ENCODE measurements at places on chromosomes 5 and 9.

DNA sequence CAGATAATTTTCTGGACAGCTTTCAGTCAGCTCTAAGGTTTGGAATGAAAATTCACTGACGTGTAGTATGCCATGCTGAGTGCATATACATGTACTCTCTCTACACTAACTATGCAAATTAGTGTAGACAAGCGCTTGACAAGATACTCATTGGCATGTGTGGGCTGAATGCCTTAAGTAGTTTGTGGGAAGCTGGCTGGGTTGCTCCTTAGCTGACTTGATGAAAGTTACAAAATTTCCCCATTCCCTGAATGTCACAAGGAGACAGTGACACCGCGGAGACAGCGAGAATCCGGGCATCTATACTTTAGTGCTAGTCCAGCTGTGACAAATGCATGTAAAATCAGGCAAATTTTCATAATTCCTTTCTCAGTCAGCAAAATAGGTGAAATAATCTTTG, 51.6 kb upstream of the C5orf46 start:
- DNase-seq: no peak

DNA sequence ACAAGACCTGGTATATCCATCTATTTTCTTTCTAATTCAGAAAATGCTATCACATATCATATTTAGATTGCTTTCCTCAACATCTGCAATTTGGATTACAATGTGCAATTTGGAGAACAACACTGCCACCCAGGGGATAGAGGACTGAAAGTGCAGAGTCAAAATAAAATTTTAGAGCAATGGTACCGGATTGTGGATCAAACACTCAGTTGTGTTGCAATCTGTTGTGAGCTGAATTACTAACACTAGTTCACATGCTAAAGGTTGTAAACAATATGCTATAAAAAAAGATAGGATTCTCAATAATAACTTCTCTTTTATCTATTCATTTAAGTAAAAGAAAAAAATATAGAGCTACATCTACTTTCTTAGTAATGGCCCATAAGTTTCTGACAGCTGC, 11.9 kb upstream of the SRFBP1 start:
- no peak for DNase-seq

GRCh38 chr9:19650312-19650711, 138.5 kb downstream of the SLC24A2 start:
- DNase-seq: no peak

DNA sequence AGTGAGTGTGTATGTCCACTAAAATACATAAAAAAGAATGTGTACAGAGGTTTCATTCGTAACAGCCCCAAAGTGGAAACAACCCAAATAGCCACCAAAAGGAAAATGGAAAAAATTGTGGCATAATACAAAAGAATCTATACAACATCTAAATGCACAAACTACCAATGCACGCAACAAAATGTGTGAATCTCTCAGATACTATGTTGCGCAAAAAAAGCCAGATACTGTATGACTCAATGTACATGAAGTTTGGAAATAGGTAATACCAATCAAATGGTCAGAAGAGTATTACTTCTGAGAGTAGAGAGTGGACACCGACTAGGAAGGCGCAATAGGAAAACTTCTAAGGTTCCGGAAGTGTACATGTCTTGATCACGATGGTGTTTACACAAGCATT, 2.4 kb downstream of the XPA start:
- no peak for DNase-seq

DNA sequence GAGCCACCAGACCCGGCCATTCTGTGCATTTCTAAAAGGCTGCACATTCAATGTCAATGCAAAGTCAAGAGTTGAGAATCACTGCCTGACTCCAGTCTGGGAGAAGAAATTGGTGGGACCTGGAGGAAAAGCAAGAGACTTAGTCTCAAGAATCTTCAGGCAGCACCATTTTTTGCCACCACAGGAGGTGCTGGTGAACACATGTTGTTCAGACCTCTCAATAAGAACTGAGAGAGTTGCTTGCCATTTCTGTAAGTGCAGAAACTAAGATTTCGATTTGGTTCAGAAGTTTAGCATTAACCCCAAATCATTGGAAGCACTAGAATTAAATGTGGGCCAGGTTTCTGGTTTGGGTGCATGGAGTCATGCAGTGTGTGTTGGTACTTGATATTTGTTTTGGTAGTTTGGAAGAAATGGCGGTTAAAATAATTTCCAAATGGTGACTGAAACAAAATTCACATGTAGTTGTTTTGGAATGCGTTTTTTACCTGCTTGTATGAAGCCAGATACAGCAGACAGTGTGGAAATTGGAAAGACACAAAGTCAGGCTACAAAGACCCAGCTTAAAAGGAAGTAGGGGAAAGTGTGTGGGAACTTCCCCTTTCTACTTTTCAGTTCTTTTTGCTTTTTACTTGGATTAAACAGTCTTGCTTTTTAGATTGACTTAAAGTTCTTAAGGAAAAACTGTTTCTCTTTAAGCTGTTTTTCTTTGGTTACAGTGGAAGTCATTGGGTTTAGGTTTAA, 20.4 kb downstream of the PDE8B start:
- no peak for DNase-seq
